NCI-H526 treated with DMSO at 0.1 percent for 48 hours (cell line): ENCODE measurements at places on chromosomes 7 and 10.

DNA sequence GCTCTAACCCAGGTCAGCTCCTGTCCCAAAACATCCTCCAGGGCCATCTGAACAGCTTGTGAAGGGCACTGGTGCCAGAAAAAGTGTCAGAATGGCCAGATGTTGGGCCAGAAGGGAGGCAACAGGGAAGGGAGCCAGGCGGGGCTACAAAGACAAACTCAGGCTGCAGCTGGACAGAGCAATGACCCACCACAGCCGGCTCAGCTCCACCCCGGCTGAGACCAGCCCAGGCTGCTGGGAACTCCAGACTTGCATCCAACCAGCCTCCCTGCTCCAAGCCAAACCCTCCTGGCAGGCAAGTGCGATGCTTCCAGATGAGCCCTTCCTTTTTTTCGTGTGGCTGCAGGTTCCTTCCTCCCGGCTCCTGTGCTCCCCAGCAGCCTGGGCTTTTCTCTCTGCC is 466.9 kb downstream of the PTPRN2 start:
- DNase-seq: no peak

GRCh38 chr10:77855404-77856155 is 71.0 kb downstream of the DLG5 start:
- DNase-seq: no peak

- DNase-seq: no peak
Measured at GRCh38 chr10:100209303-100209702, 20.1 kb downstream of the CHUK start.

- no peak for DNase-seq
Measured at GRCh38 chr10:86385806-86386205, 19.2 kb upstream of the GRID1 start.

- DNase-seq: peak; percentile 46
Measured at GRCh38 chr7:97971120-97971989, 18.6 kb downstream of the OCM2 start.

- DNase-seq: no peak
Measured at GRCh38 chr7:5591278-5591874, 167.7 kb upstream of the TNRC18 start.

DNA sequence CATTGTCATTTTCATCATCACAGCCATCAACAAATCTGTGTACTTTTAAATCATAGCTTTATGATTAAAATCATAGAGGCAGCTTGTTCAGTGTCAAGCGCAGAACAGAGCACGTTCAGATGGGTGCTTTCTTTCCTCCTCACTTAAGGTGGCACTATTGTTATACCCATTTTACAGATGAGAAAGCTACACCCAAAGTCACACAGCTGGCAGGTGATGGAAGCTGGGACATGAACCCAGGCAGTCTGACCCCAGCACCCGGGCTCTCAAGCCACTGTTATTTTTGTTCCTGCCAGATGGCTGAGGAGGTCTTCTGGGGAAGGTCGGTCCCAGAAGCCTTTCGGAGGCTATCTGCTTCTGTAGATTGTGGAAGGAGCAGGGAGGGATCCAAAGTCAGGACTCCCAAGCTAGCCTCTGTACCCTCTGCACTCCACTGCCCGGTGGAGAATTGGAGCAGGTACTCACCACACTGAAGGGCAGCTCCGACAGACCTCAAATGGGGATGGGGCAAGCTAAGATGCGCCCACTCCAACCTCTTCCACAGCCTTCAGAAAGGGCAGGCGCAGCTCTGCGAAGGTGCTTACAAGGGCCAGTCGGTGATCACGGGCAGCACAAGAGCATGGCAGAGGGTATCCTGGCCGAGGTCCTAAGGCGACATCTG is 610 bp downstream of the AVPI1 start:
- no peak for DNase-seq
